Mucosa of gallbladder (tissue), 1 donor: ENCODE measurements at places on chromosomes 3 and 15. TPM values are rescaled to one million over a fixed set of nuclear protein-coding genes. Genes with fewer than 3 reads are reported as not detected.

GRCh38 chr15:44782516-44782915 lies 46.2 kb downstream of the TRIM69 start:
- DNase-seq: no peak

GRCh38 chr3:161358488-161358887 lies 12.8 kb downstream of the SPTSSB start:
- DNase-seq: no peak

DNA sequence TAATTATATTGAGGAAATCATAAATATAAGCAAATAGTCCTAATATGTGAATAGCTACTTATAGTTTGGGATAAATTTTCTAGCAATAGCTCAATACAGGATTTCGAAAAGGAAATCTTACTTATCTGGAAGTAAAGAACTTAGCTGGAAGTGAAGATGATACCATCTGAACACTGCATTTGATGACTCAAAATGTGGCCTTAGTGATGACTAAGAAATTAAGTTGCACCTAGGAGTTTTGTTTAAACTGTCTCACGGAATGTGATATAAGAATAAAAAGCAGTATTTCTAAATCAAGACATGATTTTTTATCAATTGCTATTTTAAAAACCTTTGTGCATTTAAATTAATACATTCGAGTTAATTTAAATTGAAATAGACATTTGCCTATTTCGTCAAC lies 91.2 kb downstream of the EOMES start:
- no peak for DNase-seq

Gene CAMKV
- total RNA-seq: 0.09 TPM

DNA sequence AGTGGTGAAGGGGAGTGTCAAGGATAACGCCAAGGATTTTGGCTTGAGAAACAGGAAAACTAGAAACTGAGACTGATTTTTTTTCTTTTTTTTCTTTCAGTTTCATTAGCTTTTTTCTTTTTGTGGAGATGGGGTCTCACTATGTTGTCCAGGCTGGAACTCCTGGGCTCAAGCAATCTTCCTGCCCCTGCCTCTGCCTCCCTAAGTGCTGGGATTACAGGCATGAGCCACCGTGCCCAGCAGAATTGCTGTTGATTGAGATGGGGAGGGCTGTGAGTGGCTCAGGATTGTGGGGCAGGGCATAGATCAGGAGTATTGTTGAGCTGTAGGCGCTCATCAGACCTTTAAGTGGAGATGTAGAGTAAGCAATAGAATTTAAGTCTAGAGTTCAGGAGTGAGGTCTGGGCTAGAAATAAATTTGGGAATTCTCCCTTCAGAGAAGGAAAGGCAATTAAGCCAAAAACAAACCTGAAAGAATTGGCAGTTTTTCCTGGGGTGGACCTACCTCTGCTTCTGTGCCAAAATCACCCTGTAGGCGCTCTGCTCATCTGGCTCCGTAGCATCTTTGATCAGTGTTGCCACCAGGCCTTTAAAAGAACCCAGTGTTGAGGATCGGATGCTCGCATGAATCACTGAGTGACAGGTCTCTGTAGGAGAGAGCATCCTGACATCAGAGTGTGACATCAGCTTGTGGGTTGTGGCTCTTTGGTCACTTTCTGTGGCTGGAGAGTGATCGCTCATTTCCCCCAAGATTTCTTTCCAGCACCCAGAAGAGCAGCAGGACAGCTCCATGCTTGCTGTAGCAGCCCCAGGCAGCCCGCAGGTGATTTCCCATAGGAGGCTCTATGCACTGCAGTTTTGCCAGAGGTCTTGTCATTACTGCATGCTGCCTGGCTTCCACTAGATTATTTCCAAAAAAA lies 15.8 kb downstream of the ABHD17C start:
- DNase-seq: no peak

Gene TLR9
- total RNA-seq: 1.4 TPM

DNA sequence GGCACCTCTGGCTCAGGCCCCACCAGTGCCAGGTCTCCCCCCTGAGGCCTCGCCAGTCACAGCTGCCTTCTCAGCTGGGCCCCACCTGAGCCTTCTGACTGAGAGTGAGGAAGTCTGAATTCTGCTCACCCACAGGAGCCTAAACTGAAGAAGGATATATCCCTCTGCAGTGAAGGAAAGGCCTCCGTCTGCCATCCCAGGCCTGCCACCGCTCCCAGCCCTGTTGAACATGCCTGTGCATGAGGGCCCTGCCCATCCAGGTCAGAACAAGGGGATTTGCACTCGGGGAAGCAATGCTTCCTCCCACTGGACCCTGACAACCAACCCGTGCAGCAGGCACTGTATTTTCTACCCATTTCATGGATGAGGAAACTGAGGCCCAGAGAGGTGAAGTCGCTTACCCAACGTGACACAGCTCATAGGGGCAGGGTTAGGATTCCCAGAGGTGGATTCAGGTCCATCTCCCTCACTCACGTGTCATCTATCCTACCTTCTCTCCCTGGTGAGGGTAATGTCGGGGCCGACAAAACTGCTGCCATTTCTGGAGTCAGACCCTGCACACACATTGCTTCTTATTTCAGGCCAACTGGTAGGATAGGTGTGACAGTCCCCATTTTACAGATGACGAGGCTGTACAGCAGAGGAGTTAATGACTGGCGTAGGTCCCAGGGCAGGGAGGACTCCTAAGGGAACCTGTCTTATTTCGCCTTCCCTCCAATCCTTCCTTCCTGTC lies 22.6 kb downstream of the ATP2B2 start:
- DNase-seq: no peak

Gene HYKK
- total RNA-seq: 5.9 TPM

DNA sequence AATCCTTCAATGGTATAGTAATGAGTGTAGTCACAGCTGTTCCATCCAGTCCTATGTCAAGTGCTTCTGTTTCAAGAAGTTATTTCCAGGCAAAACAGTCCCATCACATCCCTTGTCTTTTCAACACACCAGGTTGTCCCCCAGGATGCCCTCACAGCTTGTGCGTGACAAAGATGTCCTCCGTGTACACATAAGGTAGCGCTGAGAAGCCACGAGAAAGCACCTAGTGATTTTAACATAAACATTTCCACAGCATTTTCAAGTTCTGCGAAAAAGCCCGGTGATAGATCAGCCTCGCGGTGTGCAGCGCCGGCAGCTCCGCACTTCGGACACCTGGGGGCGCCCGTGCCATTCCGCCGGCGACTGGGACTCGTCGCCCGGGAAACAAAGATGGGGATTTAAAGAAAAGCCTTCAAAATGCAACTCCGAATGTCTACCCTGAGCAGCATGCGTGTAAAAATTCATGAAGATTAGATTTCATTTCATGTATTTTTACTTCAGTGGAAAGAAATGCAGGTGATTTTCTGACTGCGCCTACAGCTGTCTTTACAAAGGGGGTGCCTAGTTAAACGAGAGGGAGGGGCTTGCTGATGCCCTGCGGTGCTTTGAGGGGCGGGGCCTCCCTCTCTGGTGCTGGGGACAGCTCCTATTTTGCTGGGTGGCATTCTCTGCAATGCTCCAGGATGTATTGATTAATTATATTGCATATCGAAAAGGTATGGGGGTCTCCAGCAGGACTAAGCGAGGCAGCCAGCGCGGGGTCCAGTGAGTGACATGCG lies 49.9 kb downstream of the KY start:
- peak; percentile 34 for DNase-seq

- DNase-seq: no peak
These were observed 11.1 kb downstream of the ALPK3 start for GRCh38 chr15:84828086-84828908.

- DNase-seq: no peak
These were observed 34.0 kb upstream of the ZNF280D start for GRCh38 chr15:56767315-56767714.

DNA sequence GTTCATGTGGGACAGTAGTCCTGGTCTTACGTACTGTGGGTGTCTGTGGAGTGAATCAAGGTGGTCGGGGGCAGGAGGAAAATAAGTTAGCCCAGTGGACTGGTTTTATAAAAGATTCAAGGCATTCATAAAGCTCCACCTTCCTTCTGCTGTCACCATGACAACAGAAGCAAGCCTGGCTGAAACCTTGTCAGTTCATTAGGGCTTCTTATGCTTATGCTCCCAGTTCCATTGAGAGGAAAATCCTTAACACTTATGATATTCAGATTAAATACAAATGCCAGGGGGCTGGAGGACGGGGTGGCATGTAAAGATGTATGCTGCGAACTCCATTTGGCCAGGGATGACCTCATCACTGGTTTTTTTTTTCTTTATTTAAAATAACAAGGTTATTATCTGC lies 283.1 kb upstream of the ATP10A start:
- DNase-seq: no peak
